Activated CD4-positive, alpha-beta T cell treated with anti-CD3 and anti-CD28 coated beads, Interleukin-2, amount 10 ng/mL, durations not matched to agents 7 days and 5 days (primary cell): ENCODE measurements at places on chromosomes 7 and 10. TPM values are rescaled to one million over a fixed set of nuclear protein-coding genes. Genes with fewer than 3 reads are reported as not detected.

- no peak for DNase-seq
Measured at GRCh38 chr7:37128327-37129034, 320.2 kb downstream of the ELMO1 start.

DNA sequence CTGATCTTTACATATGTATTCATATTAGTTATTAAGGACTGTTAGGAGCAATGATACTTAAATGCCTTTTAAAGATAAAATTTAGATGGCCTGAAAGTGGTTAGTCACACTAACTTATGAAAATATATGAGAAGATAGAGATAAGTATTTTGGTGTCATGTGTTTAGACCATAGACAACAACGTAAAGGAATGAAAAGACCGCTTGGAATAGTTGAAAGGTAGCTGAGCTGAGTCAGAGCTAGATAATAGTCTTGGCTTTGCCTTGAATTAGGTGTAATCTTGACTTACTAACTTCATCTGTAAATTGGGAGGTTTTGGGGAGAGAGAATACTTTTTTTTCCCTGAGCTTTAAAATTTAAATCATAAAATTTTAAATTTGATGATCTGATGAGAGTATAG lies 127.0 kb downstream of the LYZL1 start:
- no peak for DNase-seq

Gene AGMO
- total RNA-seq, result not detected

DNA sequence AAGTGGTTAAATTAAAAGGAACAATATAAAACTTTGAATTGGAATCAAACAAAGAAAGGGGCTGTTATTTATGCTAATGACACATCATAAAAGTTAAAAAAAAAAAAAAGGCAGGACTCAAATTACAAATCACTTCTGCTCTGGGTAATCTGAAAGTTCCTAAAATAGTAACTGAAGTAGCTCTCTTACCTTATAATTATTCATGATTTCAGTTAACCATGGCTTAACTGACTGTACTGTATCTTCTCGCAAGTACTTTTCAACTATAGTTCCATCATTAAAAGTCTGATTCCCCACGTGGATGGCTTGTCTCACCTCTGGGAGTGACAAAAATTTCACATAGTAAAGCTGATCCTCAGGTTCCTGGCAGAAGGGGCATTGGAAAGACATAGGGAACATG lies 82.5 kb downstream of the CPVL start:
- DNase-seq, result no peak

Gene TMEM273
- total RNA-seq, result 14.0 TPM

Gene GIMAP6
- total RNA-seq, result 109 TPM

DNA sequence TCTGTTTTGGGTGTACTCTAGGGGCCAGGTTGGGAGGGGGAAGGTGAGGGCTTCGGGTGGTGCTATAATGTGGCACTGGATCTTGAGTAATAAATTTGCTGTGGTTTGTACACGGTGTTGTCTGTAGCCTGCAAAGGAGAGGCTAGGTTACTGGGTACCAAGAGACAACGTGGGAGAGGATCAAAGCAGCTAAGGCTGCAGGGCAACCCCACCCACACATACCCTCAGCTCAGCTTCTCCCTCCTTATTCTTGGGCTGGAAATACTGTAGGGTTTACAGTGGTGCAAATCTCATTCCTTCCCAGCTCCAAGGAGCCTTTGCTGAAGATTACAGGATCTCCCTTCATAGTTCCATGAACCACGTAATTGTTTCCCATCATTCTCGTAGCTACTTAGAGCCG lies 1.9 kb upstream of the FSCN3 start:
- DNase-seq, result no peak

Gene AGR3
- not detected for total RNA-seq

DNA sequence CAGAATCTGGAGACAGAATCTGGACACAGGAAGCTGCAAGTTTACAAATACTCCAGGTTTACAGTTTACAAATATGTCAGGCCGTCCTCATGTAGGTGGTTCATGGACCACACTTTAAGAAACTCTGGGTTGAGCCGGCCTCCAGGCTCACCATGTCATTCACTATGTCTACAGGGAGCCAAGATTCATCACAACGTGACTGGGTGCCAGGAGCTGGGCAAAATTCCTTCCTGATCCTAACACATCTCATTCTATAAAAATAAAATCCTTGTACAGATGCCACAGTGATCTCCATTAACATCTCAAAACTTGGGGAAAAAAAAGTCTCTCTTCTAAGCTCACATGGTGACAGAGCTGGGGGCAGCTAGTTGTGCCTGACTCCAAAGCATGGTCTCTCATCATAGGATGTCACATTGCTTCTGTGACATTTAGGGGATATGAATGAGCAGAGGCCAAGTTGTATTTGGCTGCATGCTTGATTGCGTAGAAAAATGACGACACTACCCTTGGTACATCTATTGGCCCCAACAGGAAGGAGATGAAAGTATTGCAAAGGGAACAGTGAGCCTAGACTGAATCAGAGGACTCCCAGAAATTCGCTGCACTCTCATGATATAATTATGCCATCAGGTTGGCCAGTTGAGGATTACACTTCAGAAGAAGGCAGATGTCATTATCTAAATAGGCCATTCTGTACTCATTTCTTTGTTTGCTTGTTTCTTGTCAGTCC lies 35.9 kb downstream of the MTURN start:
- DNase-seq, result no peak

DNA sequence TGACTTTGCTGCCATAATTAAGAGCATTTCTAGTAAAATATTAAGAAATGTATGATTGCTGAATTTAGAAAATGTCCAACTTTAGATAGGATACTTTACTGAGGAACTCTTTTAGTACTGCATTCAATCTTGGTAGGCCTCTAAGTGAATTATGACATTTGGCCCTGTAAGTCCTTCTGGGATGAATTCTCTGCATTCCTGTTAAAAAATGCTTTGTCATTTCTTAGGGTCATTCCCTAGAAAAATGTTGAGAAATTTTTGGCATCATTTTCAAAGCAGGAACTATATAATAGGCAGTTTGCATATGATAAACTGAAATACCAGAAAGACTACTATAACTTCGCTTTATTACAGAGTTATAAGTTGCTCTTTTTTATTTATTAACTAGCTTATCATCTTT lies 69.3 kb upstream of the PRR15 start:
- no peak for DNase-seq

DNA sequence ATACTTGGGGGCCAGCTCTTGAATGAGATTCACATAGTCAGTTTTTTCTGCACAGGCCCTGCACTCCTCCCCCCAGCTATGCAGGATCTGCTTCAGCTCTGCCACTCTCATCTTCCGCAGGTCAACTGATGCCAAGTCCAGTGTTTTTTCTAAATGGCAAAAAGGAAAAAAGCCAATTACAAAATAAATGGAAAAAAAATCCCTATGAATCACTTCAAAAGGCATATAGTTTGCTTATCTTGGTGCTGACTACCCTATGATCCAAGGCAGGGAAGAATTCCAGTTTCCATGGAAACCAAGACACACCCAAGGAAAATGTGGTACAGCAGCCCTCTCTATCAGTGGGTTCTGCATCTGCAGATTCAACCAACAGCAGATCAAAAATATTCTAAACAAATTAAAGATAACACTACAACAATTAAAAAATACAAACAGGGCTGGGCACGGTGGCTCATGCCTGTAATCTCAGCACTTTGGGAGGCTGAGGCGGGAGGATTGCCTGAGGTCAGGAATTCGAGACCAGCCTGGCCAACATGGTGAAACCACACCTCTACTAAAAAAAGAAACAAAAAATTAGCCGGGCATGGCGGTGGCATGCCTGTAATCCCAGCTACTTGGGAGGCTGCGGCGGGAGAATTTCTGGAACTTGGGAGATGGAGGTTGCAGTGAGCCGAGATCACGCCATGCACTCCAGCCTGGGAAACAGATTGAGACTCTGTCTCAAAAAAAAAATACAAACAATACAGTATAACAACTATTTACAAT lies 17.6 kb downstream of the CDNF start:
- no peak for DNase-seq

DNA sequence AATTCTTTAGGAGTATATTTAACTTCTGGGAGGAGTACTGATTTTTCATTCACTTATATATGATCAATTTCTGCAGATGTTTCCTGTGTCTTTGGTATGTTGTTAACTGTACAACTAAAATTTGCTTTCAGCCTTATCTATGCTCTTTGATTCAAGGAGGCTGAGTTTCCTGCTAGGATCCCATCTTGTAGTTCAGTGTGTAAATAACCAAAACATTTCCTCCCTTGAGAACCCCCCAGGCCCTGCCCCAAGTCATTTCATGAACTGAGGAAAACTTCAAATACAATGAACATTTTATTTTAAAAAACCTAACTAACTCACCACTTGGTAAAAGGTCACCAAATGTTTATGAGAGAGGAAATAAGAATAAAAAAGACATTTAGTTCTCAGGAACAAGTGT lies 55.5 kb downstream of the VWA2 start:
- no peak for DNase-seq

Gene ST8SIA6
- 0.15 TPM for total RNA-seq

DNA sequence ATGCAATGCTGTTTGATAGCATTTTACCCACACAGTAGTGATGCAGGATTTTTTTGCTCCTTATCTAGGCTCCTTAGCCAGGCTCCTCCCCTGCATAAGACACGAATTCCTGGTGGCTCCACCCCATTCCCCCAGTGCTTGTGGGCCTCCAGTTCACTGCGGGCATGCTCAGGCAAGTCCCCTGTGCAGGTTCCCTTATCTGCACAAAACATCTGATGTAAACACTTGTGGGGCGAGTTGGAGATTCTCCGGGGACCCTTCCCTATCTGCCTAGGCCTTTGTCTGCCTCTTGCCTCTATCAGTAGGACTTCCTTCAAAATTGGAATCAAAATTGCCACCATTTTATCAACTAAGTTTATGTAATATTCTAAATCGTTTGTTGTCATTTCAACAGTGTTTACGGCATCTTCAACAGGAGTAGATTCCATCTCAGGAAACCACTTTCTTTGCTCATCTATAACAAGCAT lies 5.4 kb upstream of the STK17A start:
- DNase-seq, result peak; percentile 13

DNA sequence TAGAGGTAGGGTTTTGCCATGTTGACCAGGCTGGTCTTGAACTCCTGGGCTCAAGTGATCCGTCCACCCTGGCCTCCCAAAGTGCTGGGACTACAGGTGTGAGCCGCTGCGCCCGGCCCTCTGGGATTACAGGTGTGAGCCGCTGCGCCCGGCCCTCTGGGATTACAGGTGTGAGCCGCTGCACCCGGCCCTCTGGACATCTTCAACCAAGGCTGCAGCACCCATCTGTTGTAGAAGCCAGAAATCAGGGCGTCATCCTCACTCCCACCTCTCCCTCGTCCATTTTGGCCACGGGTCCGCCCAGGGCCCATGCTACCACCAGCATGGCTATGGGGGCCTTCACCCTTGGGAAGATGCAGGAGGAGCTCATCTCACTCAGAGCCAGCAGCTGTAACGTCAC lies 38.5 kb upstream of the EBF3 start:
- DNase-seq, result no peak

Gene FRAT1
- total RNA-seq, result 5.8 TPM

Gene ZNF239
- 0.73 TPM for total RNA-seq

GRCh38 chr7:73622909-73623797 lies 1.2 kb downstream of the MLXIPL start:
- no peak for DNase-seq

DNA sequence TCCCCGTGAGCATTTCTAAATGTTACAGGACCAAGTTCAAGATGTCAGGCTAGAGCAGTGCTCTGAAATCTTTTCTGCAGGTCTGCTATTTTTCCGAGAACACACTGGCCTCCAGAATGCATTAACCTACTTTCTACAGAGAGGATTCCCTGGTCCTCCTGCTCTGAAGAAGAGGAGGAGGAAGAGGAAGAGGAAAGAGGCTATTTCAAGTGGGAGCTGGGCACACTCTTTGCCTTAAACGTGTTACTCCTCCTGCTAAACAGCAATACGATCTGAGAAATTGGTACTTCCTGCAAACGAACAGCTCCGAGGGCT lies 157.4 kb downstream of the FRMD4A start:
- DNase-seq, result no peak

Gene ZNF107
- 21.8 TPM for total RNA-seq

DNA sequence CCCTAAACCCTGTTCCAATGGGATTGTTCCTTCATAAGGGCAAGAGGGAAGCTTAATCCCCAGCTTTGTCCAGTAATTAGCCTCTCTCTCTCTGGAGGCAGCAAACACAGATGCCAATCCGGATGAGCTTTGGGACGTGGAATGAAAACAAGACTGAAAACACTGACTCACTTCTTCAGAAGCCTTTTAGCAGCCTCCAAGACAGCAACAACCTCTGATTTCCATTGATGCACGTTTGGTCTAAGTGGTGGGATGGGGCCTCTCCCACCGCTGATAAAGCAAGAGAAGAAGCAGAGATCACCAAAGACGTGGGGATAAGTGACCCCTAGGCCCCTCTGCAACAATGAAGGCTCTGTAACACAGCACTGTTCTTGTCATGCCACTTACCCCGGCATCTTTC lies 5.8 kb upstream of the GFRA1 start:
- no peak for DNase-seq

GRCh38 chr10:84077768-84078167 lies 61.5 kb upstream of the GHITM start:
- no peak for DNase-seq

GRCh38 chr7:93115796-93116195 lies 2.0 kb downstream of the SAMD9 start:
- no peak for DNase-seq

Gene CYP3A4
- not detected for total RNA-seq

Gene RET
- 0.10 TPM for total RNA-seq

DNA sequence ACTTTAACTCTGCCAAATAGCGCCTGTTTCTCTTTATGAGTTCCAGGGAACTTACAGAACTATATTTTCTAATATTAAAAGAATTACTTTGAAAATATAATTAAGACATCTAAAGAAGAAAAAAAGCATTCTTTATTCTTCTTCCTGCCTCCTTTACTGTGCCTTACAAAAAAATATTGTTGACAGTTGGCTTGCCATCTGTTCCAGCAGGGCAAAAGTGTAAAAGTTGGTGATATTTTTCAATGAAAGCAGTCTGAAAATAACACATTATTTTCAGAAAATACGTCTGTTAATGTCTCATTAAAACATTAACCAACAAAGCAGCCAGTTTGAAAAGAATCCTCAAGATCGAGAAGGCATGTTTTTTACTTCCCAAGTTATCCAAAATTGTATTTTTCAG lies 1032.2 kb upstream of the LRRTM3 start:
- DNase-seq, result no peak

- no peak for DNase-seq
Measured at GRCh38 chr10:45473126-45473525, 99.1 kb downstream of the ALOX5 start.

DNA sequence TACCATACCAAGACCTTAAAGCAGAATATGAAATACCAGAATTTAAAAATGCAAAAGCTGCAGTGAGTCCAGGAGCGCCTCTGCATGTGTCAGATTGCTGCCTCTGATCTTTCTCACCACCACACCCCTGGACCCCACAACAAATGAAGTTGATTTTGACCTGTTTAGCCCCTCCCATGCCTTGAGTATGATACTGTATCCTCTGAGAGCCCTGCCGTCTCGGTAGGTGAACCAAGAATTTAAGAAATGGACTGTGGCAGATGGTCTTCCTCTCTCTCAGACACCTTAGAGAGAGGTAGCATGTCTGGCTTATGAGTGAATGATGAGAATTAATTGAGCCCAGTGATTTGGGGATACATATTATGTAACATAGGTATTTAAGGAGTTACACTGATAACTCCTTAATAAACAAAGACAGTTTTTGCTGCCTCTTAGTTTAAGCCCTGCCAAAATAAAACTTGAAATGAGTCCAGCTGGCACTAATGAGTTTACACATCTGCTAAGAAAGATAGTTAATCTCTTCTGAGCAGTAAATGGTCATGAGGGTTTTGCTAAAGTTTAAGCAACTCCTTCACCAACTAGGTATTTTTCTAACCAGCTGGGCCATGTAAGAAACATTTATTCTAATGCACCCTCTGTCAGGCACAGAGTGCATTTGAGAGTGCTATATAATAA lies 4.5 kb upstream of the TFPI2 start:
- DNase-seq, result no peak

Gene GIMAP4
- 335 TPM for total RNA-seq

- peak; percentile 14 for DNase-seq
Measured at GRCh38 chr10:24552346-24553016, 171.2 kb downstream of the ARHGAP21 start.
